ENCODE measurements at places on chromosomes 7 and 10.

GRCh38 chr7:157874870-157875229 is 538.0 kb downstream of the DNAJB6 start:
- DNase-seq, result no peak

GRCh38 chr7:55006499-55006898 is 12.3 kb upstream of the EGFR start:
- no peak for DNase-seq

GRCh38 chr7:95534796-95535195 is 49.1 kb downstream of the ASB4 start:
- DNase-seq, result no peak

DNA sequence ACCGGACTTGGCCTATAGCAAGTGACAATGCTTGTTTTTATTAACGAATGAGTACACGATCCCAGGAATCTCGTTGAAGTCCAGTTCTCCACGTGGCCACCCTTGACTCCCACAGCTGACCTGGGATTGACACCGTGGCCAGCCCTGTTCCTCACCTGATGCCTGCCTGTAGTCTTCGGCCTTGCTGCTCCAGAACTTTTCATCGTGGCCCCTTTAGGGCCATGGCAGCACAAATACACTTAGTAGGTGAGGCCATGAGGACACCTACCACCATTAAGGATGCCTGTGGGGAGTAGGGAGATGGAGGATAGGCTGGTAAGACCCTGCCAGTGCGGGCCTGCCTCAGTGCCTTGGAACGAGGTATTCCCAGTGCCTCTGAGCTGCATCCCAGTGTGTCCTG is 30.6 kb upstream of the INSYN2A start:
- no peak for DNase-seq

DNA sequence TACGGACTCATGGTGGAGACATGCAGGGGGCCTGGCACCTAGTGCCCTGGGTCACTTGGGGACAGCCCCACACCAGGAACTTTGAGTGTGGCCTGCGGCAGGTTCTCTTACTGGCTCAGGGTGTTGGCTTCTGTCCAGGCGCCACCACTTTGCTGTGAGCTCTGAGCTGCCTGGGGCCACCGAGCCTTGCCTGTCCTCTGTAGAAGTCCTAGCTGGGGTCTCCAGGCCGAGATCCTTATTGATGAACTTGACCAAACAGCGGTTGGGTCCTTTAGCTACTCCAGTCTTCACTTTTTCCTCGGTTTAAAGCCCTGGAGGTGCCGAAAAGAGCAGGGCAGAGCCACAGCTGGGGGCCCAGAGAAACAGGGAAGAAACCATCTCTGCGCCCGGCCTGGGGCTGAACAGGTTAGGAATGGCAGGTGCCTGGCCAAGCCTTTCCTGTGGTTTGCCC is 41.3 kb downstream of the ZNF467 start:
- no peak for DNase-seq

DNA sequence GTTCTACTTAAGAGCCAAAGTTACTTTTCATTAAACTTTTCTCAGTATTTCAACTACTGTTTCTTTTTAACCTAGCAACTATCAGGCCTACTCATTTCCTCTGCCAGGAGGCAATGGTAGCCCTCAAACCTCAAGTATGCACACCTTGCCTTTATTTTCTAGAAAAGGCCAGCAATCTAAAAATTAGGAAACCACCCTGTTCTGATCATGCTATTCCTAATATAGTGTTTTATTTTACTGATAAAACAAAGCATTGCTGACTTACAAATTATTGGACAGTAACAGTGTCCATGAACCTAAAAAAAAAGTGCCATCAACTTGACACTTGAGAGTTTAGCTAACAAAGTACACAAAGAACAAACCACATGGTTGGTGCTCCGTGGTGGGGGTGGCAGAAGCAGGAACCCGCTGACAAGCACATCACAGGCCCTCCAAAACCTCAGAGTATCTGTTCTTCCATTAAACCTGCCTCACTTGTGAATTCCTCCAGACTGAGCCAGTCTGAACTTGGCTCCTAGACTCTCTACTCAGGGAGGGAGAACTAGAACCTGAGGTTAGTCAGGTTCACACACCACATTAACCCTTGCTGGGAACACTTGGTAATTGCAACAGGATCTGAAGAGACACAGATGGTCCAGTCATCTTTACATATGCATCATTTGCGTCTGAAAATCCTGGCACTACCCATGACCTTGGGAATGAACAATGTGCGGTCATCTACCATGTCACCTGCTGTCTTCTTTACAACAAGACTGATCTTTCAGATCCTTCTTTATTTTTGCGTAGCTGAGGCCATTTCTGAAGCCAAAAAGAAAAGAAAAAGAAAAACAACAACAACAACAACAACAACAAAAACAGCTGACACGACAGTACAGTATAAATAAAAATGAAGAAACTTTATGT is 31.9 kb downstream of the PIP4K2A start:
- peak; percentile 48 for DNase-seq

DNA sequence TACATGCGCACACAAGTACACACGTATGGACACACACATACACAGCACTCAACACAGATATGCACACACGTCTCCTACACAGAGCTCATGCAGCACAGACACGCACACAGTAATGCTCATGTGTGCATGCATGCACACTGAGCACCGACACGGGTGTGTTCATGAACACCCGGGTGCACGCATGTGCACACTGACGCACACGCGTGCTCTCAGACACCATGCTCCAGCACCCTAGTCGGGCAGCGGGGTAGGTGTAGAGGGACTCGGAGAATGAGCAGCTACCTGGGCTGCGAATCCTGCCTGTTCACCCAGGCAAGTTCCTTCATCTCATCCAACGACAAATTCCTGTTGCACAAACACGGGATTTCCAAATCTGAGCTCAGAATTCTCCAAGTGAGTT is 184.7 kb downstream of the MAD1L1 start:
- no peak for DNase-seq

- DNase-seq, result no peak
These were observed 87.3 kb downstream of the DOCK4 start for GRCh38 chr7:112118581-112119566.

DNA sequence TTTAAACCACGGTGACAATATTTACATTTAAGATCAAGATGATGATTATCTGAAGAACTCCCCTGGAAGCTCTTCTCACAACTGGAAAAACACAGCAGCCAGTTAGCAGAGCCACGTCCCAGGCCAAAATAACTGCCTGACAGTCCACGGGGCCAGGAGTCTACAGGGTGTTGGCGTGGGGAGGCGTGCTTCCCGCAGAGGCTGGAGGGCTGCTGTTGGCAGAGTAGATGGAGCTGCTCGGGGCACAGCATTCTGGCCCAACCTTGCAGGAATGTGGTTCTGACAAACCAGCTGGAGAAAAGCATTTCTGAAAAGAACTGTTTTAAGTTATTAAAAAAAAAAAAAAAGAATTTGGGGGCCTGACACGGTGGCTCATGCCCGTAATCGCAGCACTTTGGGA is 177.9 kb downstream of the EBF3 start:
- no peak for DNase-seq

DNA sequence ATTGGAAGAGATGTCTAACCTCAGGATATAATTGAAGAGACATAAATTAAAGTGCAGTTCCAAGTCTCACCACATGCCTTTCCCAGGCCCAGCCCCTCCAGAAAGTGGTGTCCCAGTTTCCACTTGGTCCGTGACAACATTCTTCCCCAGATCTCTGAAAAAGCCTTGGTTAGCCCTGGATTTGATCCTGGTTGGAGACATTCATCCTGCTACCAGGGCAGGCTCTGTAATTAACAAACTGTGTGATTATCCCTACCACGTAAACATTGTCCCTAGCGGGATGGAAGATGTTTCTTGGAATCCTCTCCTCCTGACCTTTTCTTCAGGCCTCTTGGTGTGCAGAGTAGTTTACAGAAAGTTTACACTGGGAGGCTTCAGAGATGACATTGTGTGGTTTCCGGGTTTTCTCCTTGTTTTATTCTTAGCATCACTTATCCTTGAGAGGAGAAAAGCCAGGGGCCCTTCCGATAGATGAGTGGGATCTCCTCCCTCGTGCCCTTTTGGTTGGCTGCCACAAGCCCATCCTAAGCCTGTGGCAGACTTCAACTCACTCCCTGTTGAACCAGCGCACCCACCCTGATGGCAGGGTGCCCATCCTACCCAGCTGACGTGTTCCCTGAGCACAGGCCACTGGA is 83.8 kb downstream of the COL13A1 start:
- peak; percentile 47 for DNase-seq

DNA sequence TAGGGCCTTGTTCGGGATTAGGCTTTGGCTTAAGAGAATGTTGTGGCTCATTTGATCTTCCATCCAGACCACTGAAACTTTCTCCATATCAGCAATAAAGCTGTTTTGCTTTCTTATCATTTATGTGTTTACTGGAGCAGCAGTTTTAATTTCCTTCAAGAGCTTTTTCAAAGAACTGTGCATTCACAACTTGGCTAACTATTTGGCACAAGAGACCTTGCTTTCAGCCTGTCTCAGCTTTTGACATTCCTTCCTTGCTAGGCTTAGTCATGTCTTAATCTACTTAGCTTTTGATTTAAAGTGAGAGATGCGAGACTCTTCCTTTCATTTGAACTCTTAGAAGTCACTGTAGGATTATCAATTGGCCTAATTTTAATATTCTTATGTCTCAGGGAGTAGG is 19.1 kb upstream of the AKR1B1 start:
- DNase-seq, result no peak

DNA sequence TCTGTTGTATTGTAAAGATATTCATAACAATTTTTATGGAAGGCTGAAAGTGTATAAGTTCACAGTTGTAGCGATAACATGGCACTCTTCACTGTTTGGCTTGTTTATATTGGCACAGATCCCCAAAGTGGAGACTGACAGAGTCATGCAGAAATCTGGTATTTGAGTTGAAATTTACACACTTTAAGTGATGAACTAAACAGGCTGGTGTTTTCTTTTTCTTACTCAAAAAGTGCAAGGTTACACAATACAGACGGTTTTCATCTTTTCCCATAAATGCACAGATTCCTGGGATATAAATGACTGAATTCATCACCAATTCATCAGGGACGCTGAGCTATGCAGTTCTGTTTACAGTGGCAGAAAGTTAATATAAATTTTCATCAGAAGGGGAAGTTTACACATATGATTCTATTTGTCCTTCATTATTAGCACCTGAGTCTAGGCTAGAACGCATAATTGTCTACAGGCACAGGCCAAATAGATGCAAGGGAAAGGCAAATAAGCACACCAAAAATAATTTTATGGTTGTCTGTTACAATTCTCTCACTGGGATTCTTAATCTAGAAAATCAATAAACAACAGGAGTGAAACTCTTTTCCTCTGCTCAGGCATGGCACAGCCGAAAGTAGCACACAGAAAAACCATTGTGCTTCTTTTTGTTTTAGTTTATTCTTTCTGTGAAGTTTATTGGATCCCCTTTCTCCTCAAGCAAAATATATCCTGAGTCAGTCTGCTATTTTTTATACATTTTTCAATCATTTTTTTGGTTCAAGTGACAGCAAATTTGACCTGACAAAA is 88.0 kb downstream of the FOXP2 start:
- DNase-seq, result no peak

DNA sequence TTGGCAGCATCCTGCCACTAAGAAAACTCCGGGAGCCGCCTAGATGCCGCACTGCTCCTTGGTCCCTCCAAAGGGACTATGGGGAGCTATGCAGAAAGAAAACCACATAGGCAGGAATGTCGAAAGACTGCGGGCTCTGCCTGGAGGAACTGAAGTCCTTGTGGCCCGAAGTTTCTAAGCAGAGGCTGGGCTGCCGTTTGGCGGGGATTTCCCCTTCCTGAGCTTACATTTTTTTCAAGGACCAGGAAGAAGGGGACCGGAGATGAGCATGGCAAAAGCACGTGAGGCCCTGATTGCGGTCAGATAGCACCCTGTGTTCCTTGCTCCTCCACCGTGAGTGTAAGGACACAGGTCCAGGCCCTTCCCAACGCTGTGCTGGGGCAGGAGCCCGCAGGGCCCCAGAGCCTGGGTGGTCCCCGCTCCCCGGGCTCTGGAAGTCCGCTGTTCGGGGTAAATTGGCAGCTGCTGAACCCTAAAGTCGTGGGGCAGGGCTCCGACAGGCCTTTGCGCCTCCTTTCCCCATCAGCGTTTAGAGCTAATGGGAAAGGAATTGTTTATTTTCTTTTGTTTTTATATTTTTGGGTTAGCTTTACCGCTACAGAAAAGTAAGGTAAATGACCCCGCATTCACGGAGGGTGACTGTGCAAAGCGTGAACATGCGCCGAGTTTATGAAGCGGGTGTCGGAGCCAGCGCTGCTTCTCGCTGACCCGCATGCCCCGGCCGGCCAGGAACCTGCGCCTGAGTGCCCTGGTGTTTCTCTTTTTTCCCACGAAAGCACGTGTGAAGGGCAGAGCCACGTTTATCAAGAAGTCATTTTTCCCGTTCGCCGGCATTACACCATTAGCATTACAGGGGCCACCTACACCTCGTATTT is 356.5 kb upstream of the ZNF32 start:
- DNase-seq, result peak; percentile 41

DNA sequence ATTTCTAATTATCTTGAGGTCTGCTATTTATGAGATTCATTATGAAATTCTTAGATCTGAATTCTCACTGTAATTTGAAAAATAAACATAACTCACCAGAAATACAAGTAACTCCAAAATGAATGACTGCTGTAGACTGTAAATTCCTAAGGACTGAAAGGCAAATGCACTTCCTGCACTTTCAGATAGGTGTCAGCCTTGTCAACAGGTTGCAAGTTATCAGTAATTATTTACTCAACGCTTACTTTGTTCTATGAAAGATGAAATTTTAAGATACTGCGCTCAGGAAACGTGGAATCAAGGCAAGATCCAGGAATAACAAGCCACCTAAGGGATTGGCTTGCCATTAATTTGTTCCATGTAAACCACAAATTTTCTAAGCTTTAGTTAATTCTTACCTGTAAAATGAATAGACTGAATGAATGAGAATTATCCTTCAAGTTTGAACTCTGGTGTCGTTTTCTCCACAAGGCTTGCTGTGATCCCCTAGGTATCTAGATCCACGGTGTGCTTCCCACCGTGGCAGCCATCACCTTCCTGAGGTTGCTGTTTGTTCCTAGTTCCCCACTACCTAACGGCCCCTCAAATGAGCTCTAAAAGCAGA is 12.6 kb downstream of the DHX32 start:
- DNase-seq, result peak; percentile 39

- DNase-seq, result no peak
These were observed 21.8 kb downstream of the SEMA3C start for GRCh38 chr7:80896906-80897598.

GRCh38 chr7:131219312-131220041 is 108.2 kb upstream of the MKLN1 start:
- DNase-seq, result no peak

DNA sequence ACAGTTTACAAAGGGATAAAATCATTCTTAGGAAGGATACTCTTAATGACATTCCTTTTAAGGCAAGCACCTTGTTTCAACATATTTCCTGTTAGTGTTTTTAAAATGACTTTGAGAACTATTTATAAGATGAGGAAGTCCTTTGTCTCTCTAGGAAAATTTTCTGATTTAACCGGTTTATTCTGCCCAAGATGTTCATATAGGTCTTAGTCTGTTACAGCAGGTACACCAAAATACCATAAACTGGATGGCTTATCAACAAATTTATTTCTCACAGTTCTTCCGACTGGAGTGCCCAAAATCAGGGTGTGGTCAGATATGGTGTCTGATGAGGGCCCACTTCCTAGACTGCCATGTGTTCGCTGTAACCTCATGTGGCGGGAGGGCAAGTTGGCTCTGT is 77.9 kb downstream of the GSAP start:
- DNase-seq, result no peak
